ENCODE measurements at places on chromosomes 1 and 21.

GRCh38 chr1:240210026-240210425, 118.3 kb downstream of the FMN2 start:
- DNase-seq = no peak

DNA sequence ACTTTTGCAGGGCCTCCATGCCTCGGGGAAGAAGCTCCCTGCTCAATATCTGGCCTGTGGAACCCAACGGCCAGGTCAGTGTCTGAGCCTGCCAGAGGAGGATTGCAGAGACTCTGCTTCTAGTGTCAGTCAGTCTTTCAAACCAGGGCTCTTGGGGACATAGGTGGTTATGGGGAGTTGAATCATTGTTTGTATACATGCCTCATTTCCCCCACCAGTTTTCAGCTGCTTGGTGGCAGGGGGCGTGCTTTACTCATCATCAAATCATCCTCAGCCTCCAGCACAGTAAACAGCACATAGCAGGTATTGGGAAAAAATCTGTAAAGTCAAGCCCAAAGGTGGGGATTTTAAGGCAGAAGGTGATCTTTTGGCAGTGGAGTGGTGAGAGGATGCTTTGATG, 17.4 kb upstream of the FAM89A start:
- no peak for DNase-seq

DNA sequence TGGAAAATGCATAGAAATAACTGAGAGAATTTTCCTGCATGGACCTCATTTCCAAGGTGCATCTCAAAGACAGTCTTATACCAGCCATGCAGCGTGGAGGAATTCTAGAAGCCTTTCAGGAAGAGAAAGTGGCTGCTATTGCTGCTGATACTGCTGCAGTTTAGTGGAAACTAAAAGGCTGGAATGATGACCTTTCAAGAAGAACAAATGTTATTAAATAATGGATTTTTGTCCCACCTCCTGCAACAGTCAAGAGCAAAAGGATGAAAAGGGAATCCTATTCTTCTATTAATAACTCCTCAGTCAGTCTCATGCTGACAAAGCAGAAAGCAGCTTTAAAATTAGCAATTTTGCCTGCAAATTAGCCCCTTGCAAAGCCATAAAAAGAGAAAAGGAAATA, 68.2 kb upstream of the C1orf87 start:
- no peak for DNase-seq

GRCh38 chr1:41498804-41499203, 14.3 kb upstream of the EDN2 start:
- DNase-seq = no peak

DNA sequence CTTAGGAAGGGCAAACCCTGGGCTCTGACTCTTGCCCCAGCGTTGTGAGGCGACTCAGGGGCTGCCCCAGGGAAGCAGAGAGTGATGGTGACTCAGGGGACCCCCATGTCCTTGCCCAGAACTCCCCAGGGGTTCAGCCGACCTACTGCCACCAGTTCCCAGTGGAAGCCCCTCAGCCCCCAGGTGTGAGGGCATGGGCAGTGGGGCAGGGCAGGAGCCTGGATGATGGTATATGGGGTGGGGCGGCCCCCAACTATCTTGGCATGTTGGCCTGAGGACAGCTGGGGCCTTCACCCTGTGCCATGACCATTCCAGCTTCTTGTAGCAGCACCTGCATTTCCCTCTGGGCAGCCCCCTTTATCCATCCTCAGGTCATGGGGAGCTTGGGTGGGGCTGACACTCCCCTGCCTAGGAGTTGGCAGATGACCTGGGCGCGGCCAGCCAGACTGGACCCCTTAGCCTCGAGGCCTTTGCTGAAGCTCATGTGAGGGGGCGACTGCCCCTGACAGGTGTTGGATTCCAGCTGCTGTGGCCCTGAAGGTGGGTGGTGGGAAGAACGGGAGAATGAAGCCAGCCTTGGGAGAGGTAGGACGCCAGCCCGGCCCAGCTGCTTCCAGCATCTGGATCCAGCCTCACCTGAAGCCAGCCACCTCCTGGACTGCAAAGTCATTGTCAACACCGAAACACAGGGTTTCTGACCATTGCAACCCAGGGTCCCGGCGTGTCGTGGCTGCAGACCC, 1.8 kb upstream of the FNDC10 start:
- no peak for DNase-seq

DNA sequence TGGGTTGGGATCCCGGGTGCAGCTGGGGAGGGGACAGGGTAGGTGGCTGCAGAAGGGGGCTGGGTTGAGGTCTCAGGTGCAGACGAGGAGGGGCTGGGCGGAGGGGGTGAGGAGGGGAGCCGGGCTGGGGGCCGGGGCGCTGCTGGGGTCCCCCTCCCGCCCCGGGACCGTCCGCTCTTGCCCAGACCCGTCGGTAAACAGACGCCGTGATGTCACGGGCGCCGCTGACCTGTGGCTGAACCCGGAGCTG, 22.3 kb downstream of the DHRS3 start:
- DNase-seq = no peak

GRCh38 chr1:212514782-212515181, 82.1 kb downstream of the NENF start:
- DNase-seq = no peak

GRCh38 chr1:88463401-88463985, 220.6 kb upstream of the PKN2 start:
- DNase-seq = no peak

- DNase-seq = no peak
Measured at GRCh38 chr1:113307771-113308445, 82.4 kb upstream of the MAGI3 start.

- no peak for DNase-seq
Measured at GRCh38 chr1:203090421-203091198, 4.8 kb upstream of the MYOG start.

GRCh38 chr1:8684590-8684989, 132.8 kb downstream of the RERE start:
- DNase-seq = no peak

DNA sequence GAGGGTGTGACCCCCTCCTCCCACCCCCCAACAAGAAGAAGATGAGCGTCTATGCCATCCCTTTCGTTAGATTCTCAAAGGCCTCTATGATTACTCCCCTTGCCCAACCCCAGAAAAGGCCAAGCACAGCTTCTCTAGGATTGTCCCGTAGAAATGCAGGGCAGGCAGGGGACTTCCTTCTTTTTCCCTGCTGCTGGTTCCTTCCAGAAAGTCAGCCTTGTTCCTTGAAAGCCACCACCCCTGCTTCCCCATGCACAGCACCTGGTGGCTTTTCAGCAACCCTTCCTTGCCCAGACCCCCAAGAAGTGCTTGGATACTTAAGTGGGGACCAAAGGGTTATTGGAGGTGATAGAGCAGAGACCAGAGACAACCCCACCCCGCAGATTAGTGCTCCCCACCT, 75.1 kb downstream of the ARHGEF10L start:
- DNase-seq = no peak

GRCh38 chr21:40507978-40508377, 339.0 kb downstream of the DSCAM start:
- DNase-seq = no peak

DNA sequence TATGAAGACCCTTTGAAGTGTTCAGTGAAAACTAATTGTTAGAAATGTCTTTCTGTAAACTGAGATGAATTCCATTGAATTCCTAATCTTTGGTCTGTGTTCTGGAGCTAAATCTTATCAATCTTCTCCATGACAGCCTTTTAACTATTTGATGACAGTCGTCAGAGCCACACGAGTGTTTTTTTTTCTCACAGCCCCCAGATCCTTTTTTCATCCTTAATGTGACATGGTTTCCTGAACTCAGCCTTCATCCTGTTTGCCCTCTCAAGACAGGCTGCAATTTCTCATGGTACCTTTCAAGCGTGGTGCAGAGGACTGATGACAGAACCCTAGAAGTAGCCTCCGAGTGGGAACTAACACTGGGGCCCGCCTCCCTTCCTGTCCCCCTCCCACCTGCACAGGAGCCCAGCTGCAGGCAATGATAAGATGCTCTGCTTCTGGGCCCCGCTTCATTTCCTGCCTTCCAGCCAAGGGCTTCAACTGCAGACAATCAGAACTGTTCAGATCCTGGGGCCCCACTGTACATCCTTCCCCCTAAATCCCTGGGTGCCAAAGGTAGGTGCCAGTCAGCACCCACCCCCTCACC, 114.6 kb upstream of the VAV3 start:
- DNase-seq = no peak

DNA sequence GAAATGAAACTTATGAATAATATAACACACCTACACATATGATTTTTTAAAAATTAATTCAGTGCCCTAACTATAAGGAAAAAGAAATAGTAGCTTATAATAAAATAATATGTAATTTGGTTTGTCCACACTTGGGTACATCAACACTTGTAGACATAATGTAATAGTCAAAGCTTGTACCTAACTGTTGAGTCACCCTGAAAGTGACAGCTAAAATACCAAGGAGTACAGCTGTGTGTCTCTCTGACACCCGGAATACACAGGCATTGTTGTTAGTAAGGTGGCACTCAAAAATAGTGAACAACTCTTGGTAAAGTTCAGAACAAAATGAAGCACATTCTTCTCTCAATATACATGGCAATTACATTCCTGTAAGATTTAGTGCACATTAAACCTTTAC, 243.4 kb downstream of the TRABD2B start:
- no peak for DNase-seq
